ENCODE measurements at places on chromosomes 16 and 17.

DNA sequence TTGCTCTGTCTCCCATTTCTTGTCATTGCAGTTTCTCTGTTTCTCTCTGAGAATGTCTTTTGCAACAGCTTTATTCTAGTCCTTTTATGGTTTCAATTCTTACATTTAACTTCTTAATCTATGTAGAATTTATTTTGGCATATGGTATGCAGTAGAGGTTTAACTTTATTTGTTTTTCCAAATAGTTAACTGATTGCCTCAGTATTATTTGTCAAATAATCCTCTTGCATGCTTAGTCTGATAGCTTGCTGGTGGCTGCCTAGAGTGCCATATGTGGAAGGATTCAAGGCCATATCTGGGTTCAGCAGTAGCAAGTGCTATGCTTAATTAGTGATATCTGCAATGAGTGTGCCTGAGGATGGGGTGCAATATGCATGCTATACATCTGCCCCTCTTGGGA, 6.9 kb downstream of the SNTB2 start:
- DNase-seq, result no peak

DNA sequence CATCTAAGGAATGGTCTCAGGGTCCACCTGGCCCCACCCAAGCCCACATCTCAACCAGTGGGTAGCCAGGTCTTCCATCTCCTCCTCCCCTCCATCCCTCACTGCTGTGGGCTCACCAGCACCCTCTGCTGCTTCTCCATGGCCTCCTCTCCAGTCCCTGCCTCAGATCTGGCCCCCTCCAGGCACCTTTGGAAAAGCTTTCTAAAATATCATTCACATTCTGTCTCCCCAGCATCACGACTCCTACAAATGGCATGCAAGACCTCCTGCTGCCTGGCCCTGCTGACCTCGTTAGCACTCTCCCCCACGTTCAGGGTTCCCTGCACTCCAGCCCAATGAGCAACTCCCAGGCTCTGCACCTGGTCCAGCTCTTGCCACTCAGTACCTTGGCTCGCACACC, 13.7 kb downstream of the GLP2R start:
- no peak for DNase-seq

- DNase-seq, result no peak
Observed at GRCh38 chr17:14068542-14069250, 608 bp upstream of the COX10 start.

- DNase-seq, result no peak
Observed at GRCh38 chr16:88888461-88889387, 22.3 kb upstream of the PABPN1L start.

GRCh38 chr16:8554881-8555280, 35.4 kb downstream of the TMEM114 start:
- no peak for DNase-seq

DNA sequence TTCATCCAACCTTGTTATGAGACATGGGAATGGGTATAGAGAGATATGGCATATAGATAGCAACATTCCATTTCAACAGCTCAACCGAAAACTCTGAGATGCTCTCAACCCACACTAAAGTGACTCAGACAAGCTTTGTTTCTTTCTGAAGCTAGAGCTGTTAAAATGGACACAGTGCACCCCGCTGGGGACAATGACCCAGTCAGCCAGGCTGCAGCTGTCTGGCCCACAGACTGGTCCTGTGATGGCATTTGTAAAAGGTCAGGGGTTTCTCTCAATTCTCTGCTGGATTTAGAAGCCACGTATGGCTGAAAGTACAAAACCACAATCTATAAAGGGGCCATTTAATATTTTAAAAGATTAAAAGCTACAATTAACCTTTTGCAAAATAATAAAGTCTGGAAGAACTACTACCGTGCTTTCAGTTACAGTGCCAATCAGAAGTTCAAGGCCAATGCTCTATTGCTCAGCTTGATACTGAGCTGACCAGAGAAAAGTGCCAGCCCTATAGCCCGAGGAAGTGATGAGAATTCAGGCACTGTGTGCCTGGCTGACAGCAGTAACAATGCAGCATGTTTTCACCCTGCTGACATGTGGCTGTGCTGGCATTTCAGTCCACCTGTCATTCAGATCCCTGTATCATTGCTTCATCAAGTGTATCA, 60.2 kb downstream of the TEX2 start:
- DNase-seq, result no peak

- DNase-seq, result no peak
Observed at GRCh38 chr17:66375121-66375520, 72.7 kb downstream of the PRKCA start.

- DNase-seq, result no peak
Observed at GRCh38 chr17:58605470-58605869, 86.4 kb downstream of the TEX14 start.

GRCh38 chr17:64326420-64327054, 63.5 kb upstream of the TEX2 start:
- DNase-seq, result no peak

DNA sequence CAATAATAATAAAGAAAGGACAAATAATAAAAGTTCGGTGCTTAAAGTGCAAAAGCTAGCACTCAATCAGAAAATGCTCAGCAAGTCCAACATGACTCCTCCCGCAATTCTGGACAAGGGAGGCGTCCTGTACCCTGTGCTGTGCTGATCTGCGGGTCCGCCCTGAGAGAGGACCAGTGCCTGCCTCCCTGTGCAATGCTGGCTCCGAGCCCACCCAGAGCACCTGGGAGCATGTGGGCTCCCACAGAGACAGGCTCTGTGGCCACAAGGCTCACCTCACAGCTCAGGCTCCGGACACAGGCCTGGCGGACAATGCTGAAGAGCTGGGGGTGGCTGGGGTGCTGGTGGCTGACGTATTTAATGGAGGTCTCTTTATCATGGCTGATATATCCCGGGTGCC, 11.1 kb downstream of the FLCN start:
- DNase-seq, result no peak

DNA sequence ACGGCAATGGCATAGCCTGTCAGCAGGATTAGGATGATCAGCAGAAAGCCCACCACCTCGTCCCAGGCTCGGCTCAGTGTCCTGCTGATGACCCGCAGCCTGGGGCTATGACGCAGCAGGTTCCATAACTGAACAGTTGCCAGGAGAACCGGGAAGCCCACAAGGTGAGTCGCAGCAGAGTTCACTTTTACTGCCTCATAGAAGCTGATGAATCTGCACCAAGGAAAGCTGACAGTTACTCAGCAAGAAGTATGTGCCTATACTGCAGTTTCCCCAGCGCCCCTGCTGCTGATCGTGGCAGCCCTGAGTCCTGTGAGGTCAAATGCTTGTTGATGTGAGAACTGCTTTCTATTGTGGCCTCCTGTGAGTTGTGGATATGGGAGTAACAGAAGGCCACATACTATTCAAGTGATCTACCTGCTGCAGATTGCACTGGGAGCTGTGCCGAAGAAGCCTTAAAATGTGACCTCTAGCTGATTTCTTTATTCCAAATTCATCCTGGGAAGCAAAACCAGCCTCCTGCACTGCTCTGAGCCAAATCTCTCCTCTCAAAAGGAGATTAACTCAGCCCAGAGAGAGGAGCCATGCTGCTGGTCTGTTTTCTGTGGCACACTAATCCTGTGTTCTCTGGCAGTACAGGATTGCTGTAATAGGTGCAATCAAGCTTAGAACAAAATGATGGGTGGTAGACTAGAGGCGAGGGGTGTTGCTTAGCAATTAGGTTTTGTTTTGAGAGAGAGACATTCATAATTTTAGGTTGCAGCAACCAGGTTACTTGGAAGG, 38.8 kb downstream of the IST1 start:
- DNase-seq, result no peak

GRCh38 chr16:23784811-23785447, 30.1 kb downstream of the CHP2 start:
- no peak for DNase-seq

Measured in stimulated activated CD4-positive, alpha-beta T cell treated with anti-CD3 and anti-CD28 coated beads, Interleukin-2, amount 100 ng/mL, for 24 hours (primary cell).